ENCODE measurements at places on chromosomes 13 and 19.

DNA sequence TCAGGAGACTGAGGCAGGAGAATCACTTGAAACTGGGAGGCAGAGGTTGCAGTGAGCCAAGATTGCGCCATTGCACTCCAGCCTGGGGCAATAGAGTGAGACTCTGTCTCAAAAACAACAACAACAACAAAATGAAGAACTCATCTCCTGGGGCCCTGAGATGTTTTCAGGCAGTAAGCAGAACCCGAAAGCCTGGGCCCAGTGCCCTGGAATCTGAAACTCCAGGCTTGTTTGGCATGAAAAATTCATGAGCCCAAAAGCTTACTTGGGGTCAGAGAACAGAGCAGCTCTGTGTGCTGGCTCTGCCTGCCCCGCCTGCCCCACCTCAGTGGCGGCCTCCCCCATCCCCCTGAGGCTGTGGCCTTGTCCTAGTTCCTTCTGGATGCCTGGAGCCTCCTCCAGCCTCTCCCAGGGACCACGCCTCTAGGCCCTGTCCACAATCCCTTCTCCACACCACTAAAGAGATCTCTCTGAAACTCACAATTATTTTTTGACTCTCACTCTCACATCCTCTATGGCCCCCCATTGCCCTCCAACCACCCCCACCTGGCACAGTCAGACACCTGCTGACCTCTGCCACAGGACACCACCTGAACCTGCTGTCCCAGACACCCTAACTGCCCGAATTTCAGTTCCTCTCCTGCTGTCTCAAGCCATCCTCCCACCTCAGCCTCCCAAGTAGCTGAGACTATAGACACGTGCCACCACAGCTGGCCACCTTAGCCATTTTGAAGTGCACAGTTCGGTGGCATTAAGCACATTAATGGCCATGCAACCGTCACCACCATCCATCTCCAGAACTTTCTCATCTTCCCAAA is 6.9 kb upstream of the AP1M2 start:
- DNase-seq: no peak

GRCh38 chr13:33793726-33794125 is 24.2 kb upstream of the RFC3 start:
- peak; percentile 14 for DNase-seq

DNA sequence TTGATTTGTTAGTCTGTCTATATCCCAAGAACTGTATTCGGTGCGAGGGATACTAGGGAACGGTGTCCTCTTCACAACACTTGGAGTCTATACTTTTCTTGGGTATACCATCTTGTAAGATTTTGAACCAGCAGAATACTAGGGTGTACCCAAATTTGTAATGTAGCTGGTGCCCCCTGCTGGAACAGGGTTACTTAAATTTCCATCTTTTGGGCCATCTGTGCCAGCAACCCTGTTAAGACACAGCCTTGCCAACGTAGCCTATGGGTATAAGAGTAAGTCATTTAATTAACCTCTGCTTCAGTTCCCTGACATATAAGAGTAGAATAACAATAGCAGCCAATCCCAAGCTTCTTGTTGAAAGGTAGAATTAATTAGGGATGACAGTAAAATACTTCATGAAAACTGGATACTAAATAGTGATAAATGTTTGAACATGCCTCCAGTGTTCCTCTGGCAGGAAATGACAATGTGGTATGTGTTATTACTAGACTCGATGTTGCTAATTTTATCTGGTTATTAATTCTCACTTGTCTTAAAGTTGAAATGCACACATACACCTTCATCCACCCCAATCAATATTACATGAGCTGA is 607.6 kb downstream of the FGF9 start:
- DNase-seq: peak; percentile 12

DNA sequence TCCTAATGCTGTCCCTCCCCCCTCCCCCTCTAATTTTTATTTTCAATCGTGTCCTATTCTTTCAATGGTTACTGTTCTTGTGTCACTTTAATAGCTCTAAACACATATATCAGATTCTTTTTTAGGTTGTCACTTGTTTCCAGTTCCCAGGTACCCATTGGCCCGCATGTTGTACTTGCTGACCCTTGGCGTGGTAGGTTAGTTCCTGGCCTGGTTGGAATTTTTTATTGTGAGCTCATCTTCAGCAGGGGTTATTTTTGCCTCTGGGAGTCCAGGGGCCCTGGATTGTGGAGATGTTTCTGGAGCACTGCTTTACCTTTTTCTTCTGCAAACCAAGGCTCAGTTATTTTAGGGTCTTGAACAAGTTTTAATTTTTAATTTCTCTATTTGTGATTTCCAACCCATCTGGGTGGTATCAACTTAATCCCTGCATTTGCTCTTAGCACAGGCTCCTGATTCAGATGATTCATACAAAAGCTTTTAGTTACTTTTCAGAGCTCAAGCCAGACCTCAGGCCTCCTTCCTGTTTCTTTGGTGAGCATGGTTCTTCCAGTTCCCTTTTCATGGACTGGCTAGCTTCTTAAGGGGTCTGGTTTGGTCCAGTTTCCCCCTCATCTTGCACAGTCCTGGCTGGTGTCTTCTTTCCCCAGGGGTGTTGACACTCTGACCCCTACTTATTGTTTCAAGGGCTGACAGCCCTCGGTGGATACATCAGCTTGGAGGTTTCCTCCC is 220.5 kb downstream of the TM9SF2 start:
- DNase-seq: no peak

GRCh38 chr13:53569453-53569852 is 540.8 kb downstream of the OLFM4 start:
- no peak for DNase-seq

- no peak for DNase-seq
Observed at GRCh38 chr19:35942235-35942634, 6.1 kb downstream of the LRFN3 start.

- DNase-seq: peak; percentile 16
Observed at GRCh38 chr19:49200238-49200862, 42.8 kb downstream of the TRPM4 start.

GRCh38 chr13:110056640-110057039 is 250.3 kb downstream of the COL4A1 start:
- DNase-seq: no peak

DNA sequence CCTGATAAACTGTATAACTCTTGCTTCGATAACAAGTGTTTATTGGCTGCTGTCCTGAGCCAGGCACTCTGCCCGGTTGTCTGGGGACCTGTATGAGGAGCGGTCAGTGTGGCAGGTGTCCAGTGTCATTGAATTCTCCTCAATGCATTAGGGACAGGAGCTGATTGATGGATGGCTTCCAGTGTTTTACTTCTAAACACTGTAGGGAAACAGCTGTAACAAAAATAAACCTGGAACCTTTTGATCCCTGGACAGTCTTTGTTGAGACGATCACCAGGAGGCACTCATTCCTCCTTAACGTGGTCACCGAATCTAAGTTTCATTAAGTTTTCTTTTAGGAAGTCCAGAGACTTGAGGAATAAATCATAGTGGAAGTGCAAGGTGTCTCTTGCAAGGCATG is 17.9 kb downstream of the UBAC2 start:
- no peak for DNase-seq

GRCh38 chr13:28177877-28178276 is 39.5 kb downstream of the PAN3 start:
- no peak for DNase-seq

GRCh38 chr13:84823528-84823927 is 941.3 kb upstream of the SLITRK1 start:
- no peak for DNase-seq

GRCh38 chr13:114140131-114140905 is 7.9 kb upstream of the RASA3 start:
- no peak for DNase-seq

DNA sequence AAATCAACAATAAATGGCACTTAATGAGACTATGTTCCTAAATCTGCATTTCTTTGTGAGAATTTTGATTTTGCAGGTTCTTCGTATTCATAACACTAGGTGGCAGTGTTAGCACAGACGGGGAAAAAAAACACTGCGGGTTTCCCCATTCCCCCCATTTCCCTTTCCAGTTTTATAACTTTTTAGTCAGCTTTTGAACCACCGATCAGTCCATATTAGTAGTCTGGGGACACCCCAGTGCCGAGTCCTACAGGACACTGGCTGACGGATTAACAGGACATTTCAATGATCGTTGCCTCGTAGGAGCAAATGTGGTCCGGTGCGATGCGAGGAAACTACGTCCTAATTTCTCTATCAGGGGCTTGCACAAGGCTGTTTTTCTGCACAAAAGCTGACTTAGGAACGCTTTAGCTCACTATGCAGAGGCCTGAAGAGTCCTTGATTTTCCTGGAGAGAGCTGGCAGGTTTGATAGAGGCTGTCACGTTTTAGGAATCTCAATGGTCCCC is 234.3 kb downstream of the LMO7 start:
- peak; percentile 30 for DNase-seq

DNA sequence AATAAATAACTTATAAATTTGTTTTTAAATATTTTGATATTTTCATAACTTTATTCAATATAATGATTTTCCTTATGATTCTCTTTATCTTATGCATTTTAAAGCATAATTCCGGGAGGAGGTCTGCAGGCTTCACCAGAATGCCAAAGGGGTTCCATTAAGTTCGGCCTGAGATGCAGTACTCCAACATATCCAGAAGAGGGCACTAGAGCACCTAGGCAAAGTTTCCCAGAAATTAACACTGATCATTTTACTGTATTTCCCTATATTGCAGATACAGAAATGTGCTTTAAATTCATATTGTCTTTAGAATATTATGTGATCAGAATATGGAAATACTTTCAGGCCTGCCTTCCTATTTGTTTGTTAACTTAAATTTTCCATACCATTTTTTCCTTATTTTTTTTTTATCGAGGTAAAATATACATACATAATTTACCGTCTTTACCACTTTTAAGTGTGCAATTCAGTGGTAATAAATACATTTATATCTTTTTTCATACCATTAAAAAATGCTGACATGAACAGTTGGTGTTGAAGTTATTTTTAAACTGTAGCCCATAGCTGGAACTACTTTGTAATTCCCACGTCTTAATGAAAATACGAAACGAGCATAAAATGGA is 58.9 kb upstream of the TM9SF2 start:
- DNase-seq: peak; percentile 56

DNA sequence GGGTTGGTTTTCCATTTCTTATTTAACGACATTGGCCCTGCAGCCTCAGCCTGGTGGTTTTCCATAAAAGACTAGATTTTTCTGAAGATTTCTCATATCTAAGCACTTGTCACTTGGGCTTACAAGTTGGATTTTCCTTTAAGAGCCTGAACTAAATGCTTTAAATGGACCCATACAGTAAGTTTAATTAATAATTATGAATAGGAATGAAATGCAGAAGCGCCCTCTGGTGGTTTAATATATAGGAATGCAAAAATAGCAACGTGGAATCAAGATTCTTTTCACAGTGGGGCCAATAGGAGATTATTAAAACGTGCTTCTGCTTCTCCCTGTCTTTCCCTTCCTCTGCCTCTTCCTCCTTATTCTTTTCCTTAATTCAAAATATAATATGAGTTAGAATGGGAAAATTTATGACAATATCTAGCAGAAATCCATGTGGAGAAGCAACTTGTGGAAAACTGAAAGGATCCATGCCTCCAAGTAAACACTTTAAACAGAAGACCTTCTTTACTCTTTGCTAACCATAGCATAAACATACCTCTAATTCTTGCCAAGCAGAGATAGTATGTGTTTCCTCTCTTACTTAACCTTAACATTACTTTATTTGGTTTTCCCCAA is 324.0 kb downstream of the GPC5 start:
- peak; percentile 17 for DNase-seq

DNA sequence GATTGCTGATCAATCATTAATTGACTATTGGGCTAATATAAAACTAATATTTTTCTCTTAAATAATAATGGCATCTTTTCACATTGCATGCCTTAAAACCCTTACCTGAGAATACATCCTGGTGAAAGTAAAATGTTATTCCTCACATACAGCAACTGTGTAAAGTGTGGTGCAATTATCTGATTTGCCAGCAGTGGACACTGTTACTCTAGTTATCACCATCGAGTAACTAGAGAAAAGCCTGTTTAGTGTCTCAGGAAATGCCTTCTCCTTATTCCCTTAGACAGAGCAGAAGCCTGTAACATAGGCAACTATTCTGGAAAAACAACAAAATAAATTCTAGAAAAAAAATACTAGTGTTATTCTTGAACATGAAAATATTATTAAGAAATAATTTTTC is 459.8 kb downstream of the FGF14 start:
- peak; percentile 63 for DNase-seq

DNA sequence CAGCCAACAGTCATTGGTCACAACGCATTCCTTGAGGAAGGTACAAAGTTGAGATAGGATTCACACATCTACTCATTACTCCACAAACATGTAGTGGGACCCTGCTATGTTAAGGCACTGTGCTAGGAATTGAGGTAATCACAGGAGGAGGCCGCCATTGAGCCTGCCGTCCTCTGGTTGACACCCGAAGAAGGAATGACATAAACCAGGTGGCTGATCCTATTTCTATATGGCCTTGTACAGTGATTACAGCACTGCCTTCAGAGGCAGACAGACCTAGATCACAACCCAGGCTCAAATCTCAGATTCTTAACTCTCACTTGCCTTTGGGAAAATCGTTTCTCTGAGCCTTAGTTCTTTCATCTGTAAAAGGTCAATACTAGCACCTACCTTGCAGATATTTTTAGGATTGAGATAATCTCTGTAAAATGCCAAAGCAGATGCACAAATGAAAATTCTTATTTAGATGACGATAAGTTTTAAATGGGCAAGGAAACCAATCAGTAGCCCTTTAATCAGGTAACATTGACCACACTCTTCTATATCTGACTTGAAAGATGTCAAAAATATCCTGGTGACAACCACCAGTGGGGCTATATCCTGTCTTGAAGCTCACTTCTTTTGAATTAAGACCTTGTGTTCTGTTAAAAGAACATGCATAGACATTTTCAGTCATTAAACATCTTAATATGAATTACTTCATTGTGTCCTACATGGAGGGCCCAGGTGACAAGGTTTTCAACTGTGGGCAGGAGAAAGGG is 251.6 kb downstream of the KCTD12 start:
- DNase-seq: no peak

- DNase-seq: no peak
Observed at GRCh38 chr13:73991884-73992283, 142.3 kb downstream of the KLF12 start.

DNA sequence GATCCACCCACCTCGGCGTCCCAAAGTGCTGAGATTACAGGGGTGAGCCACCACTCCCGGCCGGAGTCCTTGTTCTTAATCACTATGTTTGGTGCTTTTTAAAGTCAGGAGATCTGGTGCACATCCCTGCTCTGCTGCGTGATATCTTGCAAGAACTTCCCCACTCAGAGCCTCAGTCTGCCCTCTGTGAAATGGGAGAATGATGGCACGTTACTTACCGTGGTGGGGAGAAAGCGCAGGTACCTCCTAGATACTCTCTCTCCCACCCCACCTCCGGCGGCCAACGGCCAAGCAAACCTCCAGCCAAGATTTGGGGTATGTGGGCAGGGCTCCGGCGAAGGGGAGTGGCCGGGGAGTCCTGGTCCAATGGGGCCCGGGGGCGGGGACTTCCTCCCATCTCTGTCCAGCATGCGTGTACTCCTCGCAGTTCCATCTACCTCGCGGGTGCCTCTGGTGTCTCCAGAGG is at the start of gene RYR1:
Gene RYR1, plus strand, starts transcription at position 424 of the 466 bp plus-strand sequence. CDS start 139 bp downstream, outside the sequence.
- DNase-seq: peak; percentile 9

- peak; percentile 46 for DNase-seq
Observed at GRCh38 chr13:101218484-101218883, 197.8 kb downstream of the NALCN start.

- DNase-seq: no peak
Observed at GRCh38 chr13:59609421-59609820, 554.3 kb downstream of the DIAPH3 start.
